ENCODE measurements at places on chromosomes 4 and X. TPM values are rescaled to one million over a fixed set of nuclear protein-coding genes. Genes with fewer than 3 reads are reported as not detected.

The GRXCR1 gene
- not detected for total RNA-seq

The ZFP92 gene
- 1.5 TPM for total RNA-seq

The SAGE1 gene
- total RNA-seq = not detected

The MSN gene
- 621 TPM for total RNA-seq

The MAGEA12 gene
- not detected for total RNA-seq

The FRAS1 gene
- not detected for total RNA-seq

The MAGEA11 gene
- not detected for total RNA-seq
